ENCODE measurements at places on chromosomes 7 and 10.

DNA sequence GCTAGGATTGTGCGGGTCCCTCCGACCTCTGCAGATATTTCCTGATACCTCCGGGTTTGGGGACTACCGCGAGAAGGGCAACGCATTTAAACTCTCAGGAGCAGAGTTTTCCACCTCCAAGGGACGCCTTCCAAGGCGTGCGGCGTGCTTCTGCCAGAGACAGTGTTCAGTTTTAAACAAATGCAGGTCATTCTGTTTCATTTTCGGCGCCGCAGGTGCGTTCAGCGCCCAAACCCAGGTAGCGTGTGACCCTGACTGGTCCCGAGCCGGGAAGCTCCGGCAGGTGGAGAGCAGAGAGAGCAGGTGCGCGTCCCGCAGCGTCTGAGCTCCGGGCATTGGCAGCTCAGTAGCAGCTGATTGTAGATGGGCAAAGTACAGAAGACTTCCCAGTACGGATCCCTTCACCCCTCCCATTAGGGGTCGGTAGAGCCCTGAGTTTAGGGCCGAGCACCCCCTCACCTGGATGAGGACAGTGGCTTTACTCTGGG lies 1.4 kb upstream of the CYP26A1 start:
- no peak for DNase-seq

GRCh38 chr10:82660205-82660604 lies 785.2 kb downstream of the NRG3 start:
- DNase-seq = no peak

GRCh38 chr7:27670676-27671075 lies 8.0 kb upstream of the HIBADH start:
- no peak for DNase-seq

DNA sequence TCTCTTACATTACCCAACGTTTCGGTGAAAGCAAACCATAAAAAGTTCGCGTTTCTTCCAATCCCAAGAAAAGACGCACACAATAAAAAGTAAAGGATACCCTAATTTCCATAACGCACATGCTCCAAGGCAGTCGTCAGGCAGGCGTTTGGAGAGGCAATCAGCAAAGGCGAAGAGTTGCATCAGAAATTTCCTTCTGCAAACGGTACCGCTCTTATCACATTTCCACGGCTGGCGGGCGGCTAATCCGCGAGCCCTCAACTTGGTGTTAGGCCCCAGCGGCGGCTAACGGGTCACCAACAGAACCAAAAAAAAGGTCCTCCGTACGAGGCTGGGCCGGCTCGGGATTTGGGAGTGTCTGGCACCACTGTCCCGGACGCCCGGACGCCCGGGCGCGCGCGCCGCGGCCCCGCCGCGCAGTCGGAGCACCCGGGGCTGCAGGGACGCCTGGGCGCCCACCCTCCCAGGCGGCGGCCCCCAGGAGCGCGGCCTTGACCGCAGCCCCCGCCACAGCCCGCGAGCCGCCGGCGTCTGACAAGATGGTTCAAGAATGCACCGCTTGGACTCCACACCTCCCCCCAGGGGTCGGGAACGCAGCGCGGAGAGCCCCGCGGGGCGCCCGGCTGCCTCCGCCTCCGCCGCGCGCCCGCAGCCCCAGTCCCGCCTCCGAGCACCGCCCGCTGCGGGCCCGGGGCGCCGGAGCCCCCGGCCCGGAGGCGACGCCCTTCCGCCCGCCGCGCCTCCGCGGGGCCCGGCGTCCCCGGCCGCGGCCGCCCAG lies 9.8 kb upstream of the GRB10 start:
- DNase-seq = no peak

- no peak for DNase-seq
These were observed 144.2 kb downstream of the ELFN1 start for GRCh38 chr7:1814089-1814811.

GRCh38 chr7:40535678-40536077 lies 400.9 kb downstream of the SUGCT start:
- DNase-seq = no peak

- no peak for DNase-seq
These were observed 29.7 kb upstream of the TAS2R16 start for GRCh38 chr7:123024989-123025758.

DNA sequence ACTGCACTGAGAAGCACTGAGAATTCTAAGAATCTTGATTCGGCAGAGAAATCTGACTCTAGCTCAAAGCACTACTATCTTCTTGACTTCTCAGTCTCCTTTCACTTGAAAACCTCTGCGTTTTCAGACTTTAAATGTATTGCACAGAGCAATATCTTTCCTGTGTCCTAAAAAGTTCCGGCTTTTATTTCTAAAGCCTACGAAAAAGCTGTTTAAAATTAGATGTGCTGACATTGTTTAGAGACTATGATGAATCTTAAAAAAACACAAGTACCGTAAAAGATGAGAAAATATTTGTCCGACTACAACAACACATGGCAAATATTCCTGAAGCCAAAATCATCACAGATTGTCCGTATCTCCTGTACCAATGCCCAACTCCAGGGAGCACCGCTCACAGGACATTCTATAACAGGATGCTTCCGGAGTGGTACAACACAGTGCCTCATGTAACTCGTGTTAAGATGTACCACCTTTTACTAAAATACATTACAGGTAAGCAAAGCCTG lies 136.9 kb downstream of the CUBN start:
- DNase-seq = no peak

DNA sequence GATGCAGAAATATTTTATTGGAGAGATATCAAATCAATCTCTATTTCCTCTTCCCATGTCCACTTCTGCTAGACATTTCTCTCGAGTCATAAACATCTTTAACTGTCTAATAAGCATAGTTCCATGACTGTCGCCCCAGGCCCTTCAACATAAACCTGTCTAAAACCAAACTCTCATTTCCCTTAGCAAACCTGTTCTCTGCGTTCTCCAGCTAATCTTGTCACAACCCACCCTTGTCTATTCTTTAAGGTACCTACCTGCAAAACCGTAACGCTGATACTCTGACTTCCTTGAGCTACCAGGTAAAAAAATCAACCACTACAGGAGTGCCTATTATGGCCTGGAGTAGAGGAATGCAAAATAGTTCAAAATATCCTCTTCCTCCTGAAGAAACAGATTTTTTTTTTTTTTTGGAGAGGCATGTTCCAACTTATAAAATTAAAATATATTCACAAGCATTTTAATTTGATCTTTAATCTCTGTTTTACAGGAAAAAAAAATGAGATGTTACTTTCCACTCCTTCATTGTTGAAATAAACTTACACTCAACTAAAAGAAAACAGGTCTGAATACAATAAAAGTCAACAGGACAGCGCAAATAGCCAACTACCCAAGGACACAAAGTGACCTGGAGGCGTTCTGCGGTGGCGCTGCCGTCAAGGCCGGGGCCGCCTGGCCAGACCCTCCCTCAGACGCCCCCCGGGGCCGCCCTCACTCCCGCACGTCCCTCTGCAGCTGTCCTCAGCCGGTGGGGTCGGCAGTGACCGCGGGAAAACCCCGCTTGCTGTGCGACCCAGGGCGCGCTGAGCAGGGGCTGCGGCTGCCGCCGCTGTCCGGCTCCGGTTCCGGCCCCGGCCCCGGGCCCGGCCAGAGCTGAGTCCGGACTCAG lies 765 bp downstream of the SLC25A40 start:
- DNase-seq = no peak

- no peak for DNase-seq
These were observed 43.4 kb downstream of the GLRX3 start for GRCh38 chr10:130179640-130180039.

- DNase-seq = no peak
These were observed 3.6 kb downstream of the HERPUD2 start for GRCh38 chr7:35691366-35691765.

DNA sequence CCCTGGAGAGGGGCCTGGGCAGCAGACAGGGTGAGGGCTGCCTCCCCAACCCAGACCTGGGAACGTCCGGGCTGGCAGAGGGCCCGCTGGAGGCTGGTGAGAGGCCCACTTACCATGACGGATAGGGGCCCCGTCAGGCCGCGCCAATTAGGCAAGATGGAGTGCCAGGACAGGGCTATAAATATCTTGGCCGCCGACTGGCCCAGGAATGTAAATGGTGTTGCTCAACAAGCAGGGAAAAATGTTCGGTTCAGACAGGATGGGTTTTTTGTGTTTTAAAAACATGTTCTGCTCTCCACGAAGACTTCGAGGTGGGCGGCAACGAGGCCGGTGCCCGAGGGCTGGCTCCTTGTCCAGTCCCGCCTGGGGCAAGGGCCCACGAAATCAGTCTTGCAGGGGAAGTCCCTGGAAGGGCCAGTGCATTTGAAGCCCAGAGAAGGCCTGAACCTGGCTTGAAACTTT lies 35.8 kb upstream of the ELN start:
- DNase-seq = no peak

DNA sequence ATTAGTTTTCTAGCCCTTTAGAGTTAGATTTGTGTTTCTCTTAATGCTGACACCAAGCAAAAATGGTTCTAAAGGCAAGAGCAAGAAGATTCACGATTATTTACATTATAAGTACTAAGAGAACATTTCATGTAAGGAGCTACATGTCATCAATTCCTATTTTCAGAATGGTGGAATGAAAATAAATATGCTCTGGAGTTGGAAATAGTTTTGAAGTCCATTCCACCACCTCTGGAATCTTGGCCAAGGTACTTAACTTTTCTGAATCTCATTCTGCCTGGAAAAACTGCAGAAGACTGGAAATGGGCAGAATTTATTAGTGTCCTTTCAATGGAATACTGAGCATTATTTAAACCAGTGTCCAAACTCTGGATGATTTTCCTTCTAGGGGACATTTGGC lies 125.1 kb upstream of the RAB11FIP2 start:
- DNase-seq = no peak

- DNase-seq = no peak
These were observed 2.2 kb downstream of the FZD8 start for GRCh38 chr10:35639728-35640401.

- DNase-seq = no peak
These were observed 14.1 kb upstream of the NDUFA5 start for GRCh38 chr7:123571684-123572083.

- DNase-seq = no peak
These were observed 433.1 kb downstream of the HTR7 start for GRCh38 chr10:90424730-90425129.

DNA sequence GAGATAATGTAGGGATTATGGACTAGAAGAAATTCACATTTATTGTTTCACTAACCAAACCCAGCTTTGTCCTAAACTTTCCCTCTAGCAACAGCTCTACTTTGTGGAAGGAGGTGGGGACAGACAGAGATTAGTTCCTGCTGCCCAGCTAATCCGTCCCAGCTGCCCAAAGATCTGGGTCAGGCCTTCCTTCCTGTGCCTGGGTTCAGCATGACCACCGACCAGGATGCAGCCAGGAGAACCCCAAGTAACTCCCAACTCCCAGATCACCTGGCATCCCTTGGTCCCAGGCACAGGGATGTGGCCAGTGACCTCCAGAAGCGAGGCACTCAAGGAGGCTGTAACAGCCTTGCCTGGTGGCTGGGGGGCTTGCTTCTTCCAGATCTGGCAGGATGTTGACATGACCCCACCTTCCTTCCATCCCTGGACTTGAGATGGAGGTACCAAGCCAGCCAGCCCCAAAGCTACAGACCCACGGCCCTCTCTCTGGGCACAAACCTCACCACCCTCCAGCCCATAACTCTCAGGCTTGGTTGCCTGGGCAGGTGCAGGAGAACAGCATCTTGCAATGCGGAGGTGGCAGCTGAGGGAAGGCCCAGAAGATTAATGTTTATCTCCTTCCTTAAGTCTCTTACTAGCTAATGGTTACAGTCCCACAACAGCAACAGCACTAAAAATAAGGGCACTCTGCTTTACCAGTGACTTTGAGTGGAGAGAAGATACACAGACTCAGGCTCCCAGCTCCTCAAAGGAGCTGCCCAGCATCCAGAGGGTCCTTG lies 11.1 kb downstream of the CAMK2G start:
- DNase-seq = no peak

- DNase-seq = no peak
These were observed 83.7 kb upstream of the PDGFA start for GRCh38 chr7:603152-603951.

GRCh38 chr10:104351061-104351702 lies 2.5 kb upstream of the CFAP58 start:
- no peak for DNase-seq

GRCh38 chr7:70098905-70099672 lies 500.8 kb downstream of the AUTS2 start:
- DNase-seq = no peak

- no peak for DNase-seq
These were observed 77.0 kb upstream of the SEMA3A start for GRCh38 chr7:84271543-84271942.

- no peak for DNase-seq
These were observed 24.7 kb upstream of the PDLIM1 start for GRCh38 chr10:95315509-95315908.

DNA sequence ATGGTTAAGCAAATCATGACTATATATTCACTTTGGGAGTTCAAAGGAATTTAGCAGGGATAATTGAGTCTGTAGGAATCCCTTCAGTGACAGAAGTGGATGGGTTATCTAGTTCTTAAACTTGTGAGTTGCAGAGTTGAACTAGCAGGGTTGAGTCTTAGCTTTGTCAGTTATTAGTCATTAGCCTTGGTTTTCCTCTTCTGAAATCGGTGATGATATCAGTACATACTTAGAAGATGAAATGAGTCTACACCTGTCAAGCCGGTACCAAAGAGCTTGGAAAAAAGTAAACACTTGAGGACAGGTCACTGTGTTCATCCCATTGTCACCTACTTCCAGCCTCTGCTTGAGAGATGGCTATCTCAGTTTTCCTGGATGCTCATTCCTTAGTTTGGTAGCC lies 73.5 kb downstream of the BUB3 start:
- no peak for DNase-seq

GRCh38 chr10:107230887-107231286 lies 66.4 kb upstream of the SORCS1 start:
- no peak for DNase-seq

GRCh38 chr7:152752200-152752912 lies 7.2 kb upstream of the ACTR3B start:
- no peak for DNase-seq

DNA sequence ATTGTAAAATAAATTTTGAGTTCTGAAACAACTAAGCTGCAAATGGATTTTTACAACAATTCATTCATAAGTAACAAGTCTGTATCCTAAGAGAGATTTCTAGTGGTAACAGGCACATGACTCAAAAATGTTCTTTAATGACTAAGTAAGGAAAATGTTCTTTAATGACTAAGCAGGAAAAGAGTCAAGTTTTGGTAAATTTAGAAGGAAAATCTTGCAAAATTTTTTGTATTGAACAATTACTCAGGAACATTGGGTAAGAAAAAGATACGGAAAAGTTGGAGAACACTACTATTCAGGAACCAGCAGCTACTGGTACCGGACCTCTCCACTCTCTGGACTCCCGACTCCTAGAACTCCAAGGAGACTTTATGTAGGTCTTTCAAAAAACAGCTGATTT lies 33.5 kb downstream of the HYCC1 start:
- no peak for DNase-seq

All from stimulated activated CD8-positive, alpha-beta memory T cell treated with anti-CD3 and anti-CD28 coated beads, Interleukin-4, amount 100 ng/mL, for 1 hour (primary cell).